ENCODE measurements at places on chromosomes 7 and 10.
A peak's percentile ranks its signal among the peaks of the same experiment; 100 is the strongest.

- DNase-seq = peak; percentile 11
Measured at GRCh38 chr7:96833676-96834453, 124.2 kb upstream of the SEM1 start.

DNA sequence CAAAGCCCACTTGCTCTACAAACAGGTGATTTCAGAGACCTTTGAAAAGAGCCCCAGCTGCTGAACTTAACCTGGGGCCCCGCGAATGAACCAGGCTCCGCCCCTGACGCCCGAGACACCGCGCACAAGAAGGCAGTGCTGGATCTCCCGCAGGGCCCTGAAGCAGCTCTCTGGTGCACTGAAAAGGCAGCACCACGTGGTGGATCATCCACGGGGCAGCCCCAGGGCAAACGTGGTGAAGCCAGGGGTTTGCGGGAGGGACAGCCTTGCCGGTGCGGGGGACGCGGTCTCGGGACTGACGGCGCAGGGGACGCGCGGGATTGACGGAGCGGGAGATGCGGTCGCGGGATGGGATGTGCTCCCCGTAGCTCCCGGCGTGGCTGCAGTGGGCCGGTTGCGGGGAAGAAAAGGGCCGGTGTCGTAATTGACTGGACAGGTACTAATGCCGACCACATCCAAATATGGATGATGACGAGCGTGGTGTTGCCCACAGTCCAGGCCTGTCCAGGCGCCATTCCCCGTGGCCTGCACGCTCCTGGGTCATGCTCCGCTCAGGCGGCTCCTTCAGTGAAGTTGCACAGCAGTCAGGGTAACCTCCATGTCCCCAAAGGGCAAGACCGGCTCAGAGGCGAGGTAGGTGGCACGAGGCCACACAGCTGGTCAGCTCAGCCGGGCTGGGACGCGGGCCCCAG is 421.1 kb downstream of the DNAJB6 start:
- no peak for DNase-seq

DNA sequence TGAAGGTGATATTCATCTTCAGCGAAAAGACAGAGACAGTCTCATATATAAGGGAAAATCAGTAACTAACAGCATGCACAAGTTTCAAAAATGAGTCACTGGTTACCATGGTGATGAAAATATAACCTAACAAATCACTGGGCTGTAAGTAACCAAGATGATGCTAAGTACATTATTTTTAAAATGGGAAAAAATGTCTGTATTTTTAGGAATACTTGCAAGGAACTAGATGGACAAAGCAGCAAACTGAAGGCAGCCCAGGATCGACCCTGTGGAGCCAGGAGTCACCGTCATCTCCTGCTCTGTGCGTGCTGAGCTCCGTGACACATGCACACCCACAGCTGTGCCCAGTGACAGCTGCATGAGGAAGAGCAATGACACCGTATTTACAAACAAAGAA is 137.3 kb downstream of the ELMO1 start:
- peak; percentile 18 for DNase-seq

- peak; percentile 86 for DNase-seq
Measured at GRCh38 chr10:31947144-31947926, 18.7 kb upstream of the ARHGAP12 start.

- DNase-seq = no peak
Measured at GRCh38 chr7:100077205-100077604, 4.3 kb downstream of the ZNF3 start.

GRCh38 chr10:62895063-62895462 is 78.9 kb upstream of the EGR2 start:
- peak; percentile 33 for DNase-seq

Measured in MV-4-11 (cell line).